B cell (primary cell): ENCODE measurements at places on chromosomes 7 and 10. TPM values are rescaled to one million over a fixed set of nuclear protein-coding genes. Genes with fewer than 3 reads are reported as not detected.

Gene GIMAP7
- 0.30 and 0.41 TPM in 2 replicates for total RNA-seq

Gene FAM237B
- not detected in 2 replicates for total RNA-seq

GRCh38 chr7:108808549-108809266 is 239.0 kb downstream of the DNAJB9 start:
- no peak for DNase-seq

GRCh38 chr7:31646942-31647341 is 40.1 kb upstream of the PPP1R17 start:
- DNase-seq: no peak

- no peak for DNase-seq
Observed at GRCh38 chr10:130425881-130426435, 289.8 kb downstream of the GLRX3 start.

GRCh38 chr10:133294189-133294588 is 14.5 kb downstream of the TUBGCP2 start:
- DNase-seq: no peak

Gene SPDYE2
- total RNA-seq: 0.47 and 0.58 TPM in 2 replicates

DNA sequence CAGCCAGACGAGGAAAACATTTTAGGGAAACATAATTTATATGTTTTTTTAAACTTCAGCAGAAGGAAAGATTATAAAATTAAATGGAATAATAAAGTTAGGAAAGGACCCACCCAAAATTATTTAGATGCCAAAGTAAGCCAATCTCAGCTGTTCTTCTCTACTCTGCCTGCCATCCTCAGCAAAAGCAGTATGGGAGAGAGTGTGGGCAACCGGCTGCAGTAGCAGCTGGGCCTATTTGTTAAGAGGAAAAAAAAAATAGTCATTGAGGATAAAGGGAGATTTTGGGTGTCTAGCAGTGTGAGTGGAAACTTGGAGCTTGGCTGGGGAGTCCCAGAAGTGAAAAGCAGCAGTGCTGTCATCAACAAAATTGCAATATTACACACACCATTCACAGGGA is 15.4 kb downstream of the SEMA3E start:
- DNase-seq: no peak

Gene NEUROD6
- total RNA-seq: not detected in 2 replicates

GRCh38 chr10:65110009-65110408 is 1588.8 kb downstream of the REEP3 start:
- DNase-seq: no peak

DNA sequence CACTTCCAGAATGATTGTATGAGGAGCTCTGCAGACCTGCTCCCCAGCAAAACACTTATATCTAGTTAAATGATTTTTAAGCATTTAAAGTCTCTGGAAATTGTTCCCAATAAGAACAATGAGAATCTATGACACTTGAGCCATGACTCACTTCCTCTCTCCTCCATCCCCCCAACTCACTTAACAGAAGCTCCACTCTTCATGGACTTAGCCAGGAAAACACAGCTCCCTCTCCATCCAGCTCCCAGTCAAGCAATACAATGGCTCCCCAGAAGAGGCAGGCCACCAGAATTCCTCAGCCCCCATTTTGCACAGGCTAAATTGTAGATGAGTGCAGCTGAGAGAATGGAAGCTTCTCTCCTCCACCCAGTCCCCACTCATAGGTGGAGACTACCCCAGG is 27.0 kb downstream of the AOC1 start:
- no peak for DNase-seq

GRCh38 chr10:110336111-110336721 is 31.5 kb upstream of the SMNDC1 start:
- DNase-seq: no peak

DNA sequence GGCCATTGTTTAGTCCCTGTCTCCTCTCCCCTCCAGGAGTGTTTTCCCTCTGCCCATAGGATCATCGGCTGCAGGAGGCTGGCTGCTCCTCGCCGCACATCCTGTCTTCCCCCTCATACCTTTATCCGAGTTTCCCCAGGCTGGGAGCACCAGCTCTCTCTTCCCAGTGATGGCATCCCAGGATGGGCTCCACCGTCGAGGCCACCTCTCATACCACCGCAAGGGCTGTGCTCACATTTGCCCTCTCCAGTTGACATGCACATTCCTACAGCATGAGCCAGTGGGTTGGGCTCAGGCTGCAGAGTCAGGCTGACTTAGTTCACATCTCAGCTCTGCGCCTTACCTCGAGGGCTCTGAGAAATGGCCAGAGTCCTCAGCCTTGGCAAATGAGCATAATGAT is 12.1 kb downstream of the HKDC1 start:
- DNase-seq: no peak
